ENCODE measurements at places on chromosomes 2 and 18. TPM values are rescaled to one million over a fixed set of nuclear protein-coding genes. Genes with fewer than 3 reads are reported as not detected.

- DNase-seq = no peak
These were observed 19.8 kb downstream of the RPRD1A start for GRCh38 chr18:36047521-36047920.

DNA sequence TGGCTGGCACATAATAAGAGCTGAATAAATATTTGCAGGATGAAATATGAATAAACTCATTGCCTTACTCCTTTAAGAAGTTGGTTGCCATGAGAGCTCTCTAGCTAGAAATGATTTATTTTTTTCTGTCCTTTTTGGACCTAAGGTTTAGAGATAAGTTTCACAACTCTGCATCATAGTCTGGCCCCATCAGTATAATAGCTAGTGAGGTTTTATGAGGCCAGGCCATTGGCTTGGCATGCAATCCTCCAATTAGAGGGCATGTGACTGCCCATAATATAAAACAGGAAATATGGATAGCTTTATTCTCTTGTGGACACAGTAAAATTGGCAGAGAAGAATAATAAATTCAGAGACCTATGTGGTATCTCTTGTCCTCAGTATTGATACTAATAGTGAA lies 26.2 kb upstream of the INSIG2 start:
- no peak for DNase-seq

GRCh38 chr18:5951515-5952091 lies 56.3 kb upstream of the TMEM200C start:
- no peak for DNase-seq

DNA sequence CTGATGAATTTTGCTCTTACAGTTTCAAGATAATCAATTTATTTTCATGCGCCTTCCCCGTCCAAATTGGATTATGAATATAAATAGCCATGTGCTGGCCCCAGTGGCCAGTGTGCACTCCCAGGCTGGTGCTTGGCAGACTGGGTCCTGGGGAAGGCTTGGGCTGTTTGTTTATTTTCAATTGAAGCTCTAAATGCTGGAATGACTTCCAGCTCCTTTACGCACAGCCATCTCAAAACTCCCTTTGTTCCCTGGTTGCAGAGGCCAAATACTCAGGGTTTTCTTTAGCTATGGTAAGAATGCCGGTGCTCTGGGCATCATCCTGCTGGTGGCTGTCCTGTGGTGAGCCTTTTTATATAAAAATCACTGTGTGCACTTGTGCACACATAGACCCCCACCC lies 131.5 kb downstream of the PRKCE start:
- DNase-seq = no peak

- DNase-seq = no peak
These were observed 281.7 kb upstream of the LRATD1 start for GRCh38 chr2:14350856-14351255.

The APCDD1 gene
- 192 TPM for total RNA-seq

The DQX1 gene
- total RNA-seq = 5.1 TPM

The HAAO gene
- 2.9 TPM for total RNA-seq

- no peak for DNase-seq
These were observed at the start of gene FSHR for GRCh38 chr2:49154140-49154539. Gene FSHR (minus strand): TSS chr2:49154515. CDS start chr2:49154417, 98 bp downstream.

GRCh38 chr18:13914756-13915155 lies 580 bp downstream of the MC2R start:
- no peak for DNase-seq

DNA sequence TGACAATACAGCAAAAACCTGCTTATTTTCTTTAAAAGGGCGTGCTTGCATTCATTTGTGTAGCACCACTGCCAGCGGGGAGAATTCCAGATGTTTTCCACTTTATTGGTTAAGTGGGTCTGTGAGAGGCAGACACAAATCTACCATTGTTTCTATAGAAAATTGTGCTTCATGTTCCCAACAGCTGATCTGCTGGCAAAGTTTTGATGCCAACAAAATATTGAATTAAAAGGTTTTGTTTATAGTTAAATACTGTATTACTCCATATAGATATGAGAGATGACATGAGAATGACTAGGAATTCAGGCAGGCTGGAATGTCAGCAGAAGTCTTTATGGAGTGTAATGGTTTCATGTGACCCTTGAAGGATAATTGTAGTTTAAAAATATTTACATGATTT lies 182.7 kb downstream of the MC4R start:
- no peak for DNase-seq

- no peak for DNase-seq
These were observed 5.3 kb downstream of the AGFG1 start for GRCh38 chr2:227477291-227477690.

- DNase-seq = no peak
These were observed 96.6 kb downstream of the PLB1 start for GRCh38 chr2:28592481-28592880.

DNA sequence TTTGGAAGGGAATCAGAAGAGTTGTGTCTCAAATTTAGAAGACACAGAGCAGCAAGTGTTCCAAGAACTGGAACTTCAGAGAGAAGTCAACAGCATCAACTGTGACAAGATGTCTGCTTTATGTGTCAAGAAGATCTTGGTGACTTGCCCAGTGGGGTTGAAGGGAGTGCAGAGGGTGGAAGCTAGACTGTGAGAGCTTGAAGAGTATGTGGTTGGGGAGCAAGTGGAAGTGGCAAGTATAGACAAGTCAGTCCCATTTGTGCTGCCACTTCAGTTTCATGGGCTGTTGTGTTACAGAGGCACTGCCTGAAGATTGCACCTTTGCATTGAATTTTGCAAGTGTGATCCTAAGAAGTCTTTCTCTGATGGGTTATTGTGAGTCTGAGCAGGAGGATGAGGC lies 68.7 kb upstream of the MC2R start:
- DNase-seq = no peak

The C1GALT1C1L gene
- total RNA-seq = not detected

- no peak for DNase-seq
These were observed 93.3 kb downstream of the ST6GAL2 start for GRCh38 chr2:106792671-106793070.

- no peak for DNase-seq
These were observed 178.2 kb upstream of the ZEB2 start for GRCh38 chr2:144698156-144698555.

DNA sequence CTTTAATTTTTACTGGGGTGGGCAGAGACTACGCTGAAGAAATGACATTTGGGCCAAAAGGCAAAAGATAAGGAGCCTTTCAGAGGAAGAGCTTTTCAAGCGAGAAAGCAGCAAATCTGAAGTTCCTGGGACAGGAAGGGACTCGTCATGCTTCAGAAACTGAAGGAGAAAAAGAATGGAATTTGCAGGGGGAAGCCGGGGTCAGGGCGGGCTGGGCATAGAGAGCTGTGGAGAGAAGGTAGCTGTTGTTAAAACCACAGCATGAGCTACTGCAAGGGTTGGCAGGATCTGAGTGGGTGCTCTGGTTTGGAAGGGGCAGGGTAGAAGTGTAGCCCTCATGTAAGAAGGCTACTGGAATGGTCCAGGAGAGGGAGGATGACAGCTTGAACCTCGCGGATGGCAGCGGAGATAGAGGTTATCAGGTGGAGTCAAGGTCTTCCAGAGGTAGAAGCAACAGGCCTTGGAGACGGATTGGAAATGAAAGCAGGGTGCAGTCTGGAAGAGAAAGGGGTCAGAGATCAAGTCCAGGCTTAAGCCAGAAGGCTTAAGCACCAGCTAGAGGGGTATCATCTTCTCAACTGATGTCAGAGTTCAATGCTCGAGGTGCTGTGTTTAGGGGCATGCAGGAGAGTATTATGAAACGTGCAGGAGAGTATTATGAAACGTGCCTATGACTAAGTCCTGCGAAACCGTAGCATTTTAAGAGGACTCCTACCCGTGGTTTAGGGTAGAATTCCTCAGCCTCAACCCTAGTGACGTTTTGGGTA lies 18.9 kb downstream of the ATP8B1 start:
- no peak for DNase-seq

GRCh38 chr2:134758633-134759032 lies 39.8 kb upstream of the TMEM163 start:
- no peak for DNase-seq

DNA sequence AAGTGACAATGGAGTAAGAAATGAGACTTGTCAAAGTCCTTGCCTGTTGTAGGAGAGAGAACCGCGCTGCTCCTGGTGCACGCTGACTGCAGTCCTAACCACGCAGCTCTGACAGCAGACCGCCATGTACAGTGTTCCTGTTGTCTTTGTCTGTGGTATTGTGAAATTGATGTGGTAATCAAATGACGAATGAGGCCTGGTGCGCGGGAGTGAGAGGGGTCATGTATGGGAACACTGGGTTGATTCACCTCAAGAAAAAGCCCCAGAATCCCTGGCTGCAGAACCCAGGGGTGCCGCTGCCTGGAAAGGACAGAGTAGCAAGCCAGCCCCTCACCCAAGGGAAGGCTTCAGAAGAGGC lies 64.0 kb downstream of the INPP4A start:
- DNase-seq = no peak

DNA sequence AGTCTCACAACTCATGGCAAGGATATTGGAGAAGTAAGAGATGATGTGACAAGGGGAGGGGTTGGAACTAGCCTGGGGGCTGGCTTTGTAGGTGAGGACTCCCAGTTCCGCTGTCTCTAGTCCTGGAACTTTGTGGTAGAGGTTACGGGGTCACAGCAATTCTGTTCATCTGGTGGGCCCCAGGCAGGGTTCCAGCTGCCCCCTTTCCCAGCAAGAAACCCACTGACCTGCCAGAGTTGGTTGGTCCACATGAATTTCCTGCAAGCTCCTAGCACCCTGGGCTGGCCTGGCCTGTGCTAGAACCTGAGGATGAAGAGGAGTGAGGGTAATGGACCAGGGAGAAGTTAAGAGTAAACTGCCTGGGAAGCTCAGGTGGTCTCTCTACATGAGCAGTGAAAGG lies 41.3 kb downstream of the PSD4 start:
- DNase-seq = no peak

- no peak for DNase-seq
These were observed 111.5 kb downstream of the CAPN13 start for GRCh38 chr2:30695749-30696148.

- DNase-seq = no peak
These were observed 129.4 kb downstream of the ZEB2 start for GRCh38 chr2:144390424-144391020.

DNA sequence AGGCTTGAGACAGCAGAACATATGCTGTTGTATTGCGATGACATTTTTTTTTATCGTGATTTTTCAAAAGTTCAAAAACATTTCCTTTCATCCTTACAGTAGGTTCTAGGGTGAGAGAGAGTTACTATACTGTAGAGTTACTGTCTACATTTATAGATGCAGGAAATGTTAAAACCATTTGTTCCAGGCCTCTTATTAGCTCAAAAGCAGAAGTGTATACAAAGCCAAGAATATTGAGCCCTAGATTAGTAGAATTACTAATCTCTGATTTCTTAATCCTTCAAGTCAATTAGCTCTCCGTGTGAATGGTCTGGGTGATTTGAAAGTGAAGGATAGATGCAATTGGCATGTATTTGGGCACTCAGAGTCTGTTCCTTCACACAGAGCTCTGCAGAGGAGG lies 73.1 kb downstream of the MAPRE2 start:
- DNase-seq = no peak

DNA sequence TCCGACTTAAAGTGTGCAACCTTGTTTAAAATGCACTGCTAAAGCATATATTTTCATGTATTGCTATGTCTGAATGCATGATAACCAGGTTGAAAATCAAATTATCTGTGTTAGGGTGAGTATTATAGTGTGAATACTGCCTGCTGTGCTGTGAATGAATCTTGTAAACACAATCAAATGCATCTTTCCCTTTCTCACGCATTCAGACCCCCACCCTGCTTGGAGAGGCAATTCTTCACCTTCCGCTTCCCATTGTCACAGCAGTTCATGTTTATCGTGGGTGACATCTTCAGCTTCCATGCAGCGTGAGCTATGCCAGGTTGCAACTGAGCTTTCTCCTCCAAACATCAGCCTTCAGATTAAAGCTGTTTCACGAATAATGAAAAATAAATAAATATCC lies 418.0 kb downstream of the MEIS1 start:
- DNase-seq = no peak

DNA sequence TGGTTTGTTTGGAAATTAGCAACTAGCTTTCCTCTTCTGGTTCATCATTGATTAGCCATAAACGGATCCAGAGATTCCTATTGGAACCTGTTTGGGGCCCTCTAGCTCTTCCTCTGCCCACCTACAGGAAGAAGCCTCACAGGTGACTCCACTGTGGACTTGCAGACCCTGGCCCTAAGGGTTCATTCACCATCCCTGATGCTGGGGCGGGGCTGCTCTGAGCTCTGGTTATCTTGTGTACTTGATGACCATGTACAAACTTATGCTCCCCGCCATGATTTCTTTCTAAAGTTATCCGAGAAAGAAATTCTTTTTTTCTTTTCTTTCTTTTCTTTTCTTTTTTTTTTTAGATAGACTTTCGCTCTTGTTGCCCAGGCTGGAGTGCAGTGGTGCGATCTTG lies 33.9 kb upstream of the INHBB start:
- DNase-seq = no peak

GRCh38 chr2:28277466-28277865 lies 115.2 kb upstream of the FOSL2 start:
- DNase-seq = no peak

- no peak for DNase-seq
These were observed at the start of gene FAP for GRCh38 chr2:162243294-162243693. Gene FAP (minus strand): TSS chr2:162243445. CDS start chr2:162243327, 118 bp downstream.

- no peak for DNase-seq
These were observed 1494.6 kb upstream of the DDX18 start for GRCh38 chr2:116319935-116320334.

The PFN4 gene
- not detected for total RNA-seq

The FEV gene
- not detected for total RNA-seq

DNA sequence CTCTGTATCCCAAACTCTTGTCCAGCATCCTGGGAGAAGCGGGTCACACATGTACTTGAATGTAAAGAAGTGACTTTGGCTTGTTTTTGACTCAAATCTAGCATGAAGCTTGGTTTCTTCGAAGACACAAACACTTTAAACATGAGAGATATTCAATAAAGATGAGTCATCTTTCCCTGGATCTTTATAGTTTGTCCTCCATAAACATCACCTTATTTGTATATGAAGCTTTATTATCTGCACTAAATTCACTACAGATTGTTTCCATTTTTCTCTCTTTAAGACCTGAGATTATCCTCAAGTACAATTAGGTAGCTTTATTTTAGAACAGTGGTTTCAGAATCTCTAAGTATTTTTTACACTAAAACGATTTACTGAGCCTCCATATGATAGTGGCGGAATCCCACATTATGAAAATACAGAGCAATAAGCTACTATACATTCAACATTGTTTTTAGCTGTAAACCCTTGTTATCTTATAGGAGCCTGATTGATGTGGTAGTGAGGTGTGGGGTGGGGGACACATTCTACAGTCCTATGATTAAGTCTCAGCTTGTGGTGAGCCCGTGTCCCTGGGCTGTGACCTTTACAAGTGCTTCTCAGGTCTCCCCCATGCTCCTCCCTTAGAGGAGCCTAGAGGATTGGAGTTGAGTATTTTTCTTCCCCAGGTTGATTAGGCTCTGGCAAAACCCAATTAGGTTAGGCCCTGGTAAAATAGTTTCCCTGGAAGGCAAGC lies 79.6 kb upstream of the RAPGEF4 start:
- DNase-seq = no peak

- DNase-seq = no peak
These were observed 240.3 kb upstream of the FBXO11 start for GRCh38 chr2:48146552-48146951.

GRCh38 chr2:68784188-68784587 lies 49.6 kb downstream of the ARHGAP25 start:
- no peak for DNase-seq

The RIT2 gene
- total RNA-seq = not detected
